Fibroblast of skin of right biceps (primary cell): ENCODE measurements at places on chromosomes 5 and 9.

- peak; percentile 96 for DNase-seq
Observed at GRCh38 chr5:157516006-157516405, 56.0 kb downstream of the NIPAL4 start.

DNA sequence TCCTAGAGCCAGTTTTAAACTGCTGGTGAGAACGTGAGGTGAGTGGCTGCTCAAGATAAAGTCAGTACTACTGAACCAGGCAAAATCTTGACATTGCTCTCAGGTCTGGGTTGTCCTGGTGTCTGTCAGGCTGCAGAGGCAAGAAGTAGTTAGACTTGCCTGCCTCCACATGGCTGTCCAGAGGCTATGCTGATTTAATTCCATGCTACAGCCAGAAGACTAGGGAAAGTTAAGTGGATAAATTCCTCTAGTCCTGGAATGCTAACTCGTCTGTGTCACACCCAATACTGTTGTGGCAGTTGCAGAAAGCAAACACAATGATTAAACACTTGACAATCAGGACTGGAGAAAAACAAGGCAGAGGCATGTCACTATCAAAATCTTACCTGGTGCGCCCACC lies 118.9 kb downstream of the ACER2 start:
- no peak for DNase-seq

DNA sequence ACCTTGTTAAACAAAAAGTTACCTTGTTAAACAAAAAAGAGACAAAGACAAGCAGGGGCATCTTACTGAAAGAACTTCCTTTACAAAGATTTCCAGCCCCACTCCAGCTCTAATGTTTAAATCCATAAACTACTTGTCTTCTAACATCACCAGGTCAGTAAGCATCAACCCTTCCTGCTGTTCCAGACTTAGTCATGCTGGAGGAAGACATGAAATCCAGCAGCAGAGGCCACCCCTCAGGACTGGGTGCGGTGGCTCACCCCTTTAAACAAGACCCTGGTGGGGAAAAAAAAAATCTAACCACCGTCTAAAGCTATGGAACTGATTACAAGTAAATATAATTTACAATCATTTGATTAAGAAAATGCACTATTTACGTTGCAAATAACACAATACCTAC lies 9.1 kb downstream of the PDCL start:
- DNase-seq = no peak

GRCh38 chr5:24073107-24073506 lies 565.7 kb downstream of the PRDM9 start:
- DNase-seq = no peak

GRCh38 chr9:129650680-129651235 lies 8.8 kb upstream of the ASB6 start:
- no peak for DNase-seq

DNA sequence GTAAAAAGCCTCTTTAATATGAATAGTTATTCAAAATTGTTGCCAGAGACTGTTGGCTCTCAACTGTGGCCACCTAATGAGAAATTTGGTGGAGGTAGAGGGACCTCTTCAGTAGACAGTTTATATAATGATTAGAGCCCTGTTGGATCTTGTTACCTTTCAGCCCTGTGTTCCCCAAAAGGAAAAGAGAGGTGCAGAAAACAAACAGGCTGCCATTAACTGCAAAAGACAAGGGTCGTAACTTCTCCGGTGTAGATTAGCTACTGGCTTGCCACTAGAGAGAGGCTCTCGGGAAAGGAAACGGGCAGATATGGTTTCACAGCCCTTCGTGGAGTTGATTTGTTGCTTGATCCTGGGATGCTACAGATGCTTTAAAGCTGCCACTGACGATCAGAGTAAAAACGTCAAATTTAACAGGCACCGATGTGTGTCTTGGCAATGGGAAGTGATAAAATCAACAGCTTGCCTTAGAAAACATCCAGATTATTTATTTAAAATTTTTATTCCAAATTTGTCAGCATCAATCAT lies 7.8 kb downstream of the FST start:
- no peak for DNase-seq

DNA sequence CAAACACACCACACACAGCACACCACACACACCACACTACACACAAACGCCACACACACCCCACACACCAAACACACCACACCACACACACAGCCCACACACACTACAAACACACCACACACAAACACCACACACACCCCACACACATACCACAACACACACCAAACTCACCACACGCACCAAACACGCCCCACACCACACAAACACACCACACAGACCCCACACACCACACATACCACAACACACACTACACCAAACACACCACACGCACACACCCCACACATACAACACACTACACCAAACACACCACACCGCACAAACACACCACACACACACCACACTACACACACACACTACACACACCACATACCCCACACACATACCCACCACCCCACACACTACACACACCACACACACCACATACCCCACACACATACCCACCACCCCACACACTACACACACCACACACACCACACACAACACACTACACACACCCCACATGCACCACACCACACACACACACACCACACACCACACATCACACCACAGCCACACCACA lies 151.2 kb downstream of the ERCC6L2 start:
- DNase-seq = no peak

DNA sequence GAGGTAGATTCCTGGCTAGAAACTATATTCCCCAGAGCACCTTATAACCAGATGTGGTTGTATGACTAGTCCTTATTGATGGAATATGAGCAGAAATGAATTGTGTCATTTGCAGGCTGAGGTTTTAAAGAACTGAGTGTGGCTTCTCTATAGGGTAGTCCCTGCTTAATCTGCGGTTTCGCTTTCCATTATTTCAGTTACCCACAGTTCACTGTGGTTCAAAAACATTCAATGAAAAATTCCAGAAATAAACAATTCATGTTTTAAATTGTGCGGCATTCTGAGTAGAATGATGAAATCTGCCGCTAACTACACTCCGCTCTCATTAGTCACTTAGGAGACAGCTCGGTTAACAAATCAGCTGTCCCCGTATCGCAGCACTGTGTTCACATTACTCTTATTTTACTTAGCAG lies 65.1 kb downstream of the ANKRD55 start:
- DNase-seq = peak; percentile 81

GRCh38 chr5:154765396-154765925 lies 10.3 kb downstream of the LARP1 start:
- no peak for DNase-seq

GRCh38 chr5:114953565-114953964 lies 216.1 kb downstream of the TRIM36 start:
- DNase-seq = no peak

DNA sequence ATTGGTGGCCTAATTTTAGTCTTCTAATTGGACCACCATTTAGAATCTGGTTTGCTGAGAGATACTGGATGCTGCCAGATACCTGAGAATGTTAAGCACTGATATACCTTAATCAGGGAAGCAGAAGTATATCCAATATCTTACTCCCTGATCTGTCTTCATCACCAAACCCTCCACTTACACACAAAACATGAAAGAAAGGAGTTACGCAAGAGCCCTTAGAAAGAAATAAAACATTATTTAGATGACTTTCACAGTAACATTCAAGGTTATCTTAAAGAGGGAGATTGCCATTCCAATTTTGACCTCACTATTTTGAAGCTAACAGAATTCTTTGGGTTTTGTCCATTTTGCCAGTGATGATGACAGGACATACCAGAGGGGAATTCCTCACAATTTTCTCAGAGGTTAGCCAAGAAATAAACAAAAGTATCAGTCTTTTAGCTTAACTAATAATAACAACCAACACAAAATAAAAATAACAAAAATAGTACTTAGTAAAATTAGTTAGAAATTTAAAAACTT lies 496.1 kb downstream of the NFIB start:
- peak; percentile 11 for DNase-seq

DNA sequence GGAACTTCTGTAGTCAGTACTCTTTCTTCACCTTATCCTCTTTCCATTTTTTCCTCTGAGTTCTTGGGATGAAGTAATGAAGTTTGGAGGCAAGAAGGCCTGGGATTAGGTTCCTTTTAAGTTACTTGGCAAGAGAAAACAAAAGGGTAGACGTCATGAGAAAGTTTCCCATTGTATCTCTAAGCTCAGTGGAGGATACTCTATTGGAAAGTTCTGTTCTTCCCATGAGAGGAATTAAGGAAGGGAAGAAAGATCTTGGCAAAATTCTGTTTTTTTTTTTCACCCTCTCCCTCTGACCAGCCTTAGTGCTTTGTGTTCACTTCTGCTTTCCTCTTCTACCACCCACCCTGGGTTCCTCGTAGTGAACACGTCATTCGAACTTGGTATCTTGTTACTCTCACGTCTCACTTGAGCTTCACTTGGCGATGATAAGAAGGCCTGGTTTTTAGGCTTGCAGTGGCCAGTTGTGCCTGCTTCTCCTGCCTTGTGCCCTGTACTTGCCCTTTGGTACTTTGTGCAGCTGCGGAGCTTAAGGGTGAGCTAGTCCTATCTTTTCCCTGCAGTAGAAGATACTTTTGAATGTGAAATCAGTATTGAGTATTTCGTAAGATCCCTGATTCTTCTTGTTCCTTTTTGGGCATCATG lies 67.0 kb downstream of the ARHGAP26 start:
- DNase-seq = no peak

DNA sequence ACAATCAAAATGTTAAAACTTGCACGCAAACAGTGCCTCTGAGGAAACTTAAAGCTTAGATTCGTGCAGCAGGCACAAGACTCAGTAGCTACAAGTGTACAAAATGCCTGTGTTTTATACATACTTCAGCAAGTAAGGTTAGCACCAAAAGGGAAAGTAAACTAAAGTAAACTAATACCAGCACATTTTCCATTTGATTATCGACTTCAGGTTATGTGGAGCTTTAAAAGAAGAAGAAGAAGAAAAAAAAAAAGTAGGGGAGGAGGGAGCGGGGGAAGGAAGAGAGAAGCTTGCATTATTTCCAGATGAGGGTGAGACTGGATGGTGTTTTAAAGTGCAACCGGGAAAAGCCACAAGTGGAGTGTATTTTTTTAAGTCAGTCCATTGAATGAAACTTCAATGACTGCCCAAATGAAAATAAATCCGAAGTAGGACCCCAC lies 596 bp upstream of the ADAMTS6 start:
- DNase-seq = peak; percentile 58

DNA sequence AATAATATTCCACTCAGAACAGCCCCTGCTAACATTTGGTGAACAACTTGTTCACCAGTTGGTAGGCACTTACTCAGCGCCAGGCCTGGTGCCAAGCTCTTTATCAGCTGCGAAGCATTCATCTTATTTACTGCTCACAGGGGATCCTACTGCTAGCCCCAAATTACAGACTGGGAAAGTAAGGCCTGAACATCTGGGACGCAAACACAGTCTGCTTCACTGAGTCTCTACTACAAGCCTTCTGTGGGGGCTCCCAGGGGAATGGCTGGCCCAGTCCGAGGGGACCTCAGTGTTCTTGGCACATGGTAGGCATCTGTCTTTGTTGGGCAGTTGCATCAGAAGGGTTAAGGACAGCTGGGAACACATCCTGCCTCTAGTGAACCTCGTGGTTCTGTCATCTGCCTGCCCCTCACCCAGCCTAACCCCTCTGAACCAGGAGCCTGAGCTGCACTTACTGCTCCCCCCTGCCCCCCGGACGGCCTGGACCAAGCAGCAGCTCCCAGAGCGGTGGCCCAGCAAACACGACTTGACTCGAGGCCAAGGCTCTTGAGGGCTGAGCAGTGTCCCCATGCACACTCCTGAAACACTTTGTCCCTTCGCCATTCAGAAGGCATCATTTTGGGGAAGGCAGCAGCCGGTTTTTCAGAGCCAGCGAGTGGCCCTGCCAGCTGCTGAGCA lies at the start of gene PHYHD1:
Gene PHYHD1 (plus strand): TSS at position 602 of the 678 bp plus-strand sequence. CDS start 1,342 bp downstream, outside the sequence.
- peak; percentile 73 for DNase-seq

GRCh38 chr5:140800816-140801493 lies at the start of gene PCDHA3:
TSS of gene PCDHA3 (plus strand) at chr5:140801057.
- DNase-seq = peak; percentile 10

GRCh38 chr5:136039202-136039601 lies 10.4 kb downstream of the TGFBI start:
- DNase-seq = no peak

GRCh38 chr5:2917093-2917492 lies 165.6 kb upstream of the IRX2 start:
- DNase-seq = no peak

DNA sequence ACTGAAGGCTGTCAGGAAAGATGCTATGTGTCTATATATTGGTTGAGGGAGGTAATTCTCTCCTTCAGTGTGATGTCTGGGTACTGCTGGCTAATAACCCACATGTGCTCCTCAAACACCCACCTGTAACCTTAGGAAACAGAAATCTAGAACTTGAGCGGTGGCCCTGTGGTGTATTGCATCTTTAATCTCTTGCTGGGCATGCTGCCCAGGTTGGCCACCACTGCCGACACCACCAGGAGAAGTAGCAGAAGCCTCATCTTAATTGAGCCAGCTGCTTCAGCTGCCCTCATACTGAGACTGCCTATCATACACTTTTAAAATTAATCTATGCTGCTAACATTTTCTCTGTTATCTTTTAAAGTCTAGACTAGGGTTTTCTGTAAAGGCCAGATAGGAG lies 103.5 kb upstream of the C5orf63 start:
- DNase-seq = no peak

GRCh38 chr9:18268381-18268780 lies 205.6 kb upstream of the ADAMTSL1 start:
- DNase-seq = peak; percentile 92

- no peak for DNase-seq
Observed at GRCh38 chr9:5230554-5230953, 665 bp upstream of the INSL4 start.

- DNase-seq = no peak
Observed at GRCh38 chr9:128193469-128194096, 2.2 kb upstream of the CIZ1 start.

- DNase-seq = no peak
Observed at GRCh38 chr5:81134566-81134965, 98.6 kb upstream of the CKMT2 start.
